ENCODE measurements at places on chromosomes 12 and 14.

- no peak for DNase-seq
Measured at GRCh38 chr14:94747739-94748138, 22.2 kb downstream of the GSC start.

DNA sequence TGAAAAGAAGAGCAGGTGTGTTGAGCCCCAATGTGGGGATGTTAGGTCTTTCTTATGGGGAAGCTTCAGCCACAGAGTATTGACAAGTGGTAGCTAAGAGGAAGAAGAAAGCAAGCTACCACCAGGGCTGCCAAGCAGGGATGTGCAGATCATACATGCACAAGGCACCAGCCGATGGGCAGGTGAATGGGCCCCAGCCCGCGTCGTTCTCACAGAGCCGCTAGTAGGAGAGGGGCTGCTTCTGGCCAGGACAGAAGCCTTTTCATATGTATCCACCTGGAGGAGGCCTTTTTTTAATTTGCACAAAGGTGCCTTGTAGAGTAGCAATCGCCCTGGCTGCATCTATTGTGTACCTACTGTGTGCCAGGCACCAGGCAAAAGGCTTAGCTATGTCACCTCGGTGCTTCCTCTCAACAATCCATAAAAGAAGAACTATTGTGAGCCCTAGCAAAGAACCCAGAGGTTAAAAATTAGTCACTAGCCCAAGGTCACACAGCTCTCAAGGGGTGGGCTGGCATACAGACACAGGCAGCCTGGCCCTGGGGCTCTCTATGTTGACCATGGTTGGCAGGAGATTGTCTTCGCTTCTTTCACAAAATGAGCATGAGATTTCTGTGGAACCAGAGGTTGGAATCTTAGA is 8.2 kb downstream of the NUAK1 start:
- no peak for DNase-seq

DNA sequence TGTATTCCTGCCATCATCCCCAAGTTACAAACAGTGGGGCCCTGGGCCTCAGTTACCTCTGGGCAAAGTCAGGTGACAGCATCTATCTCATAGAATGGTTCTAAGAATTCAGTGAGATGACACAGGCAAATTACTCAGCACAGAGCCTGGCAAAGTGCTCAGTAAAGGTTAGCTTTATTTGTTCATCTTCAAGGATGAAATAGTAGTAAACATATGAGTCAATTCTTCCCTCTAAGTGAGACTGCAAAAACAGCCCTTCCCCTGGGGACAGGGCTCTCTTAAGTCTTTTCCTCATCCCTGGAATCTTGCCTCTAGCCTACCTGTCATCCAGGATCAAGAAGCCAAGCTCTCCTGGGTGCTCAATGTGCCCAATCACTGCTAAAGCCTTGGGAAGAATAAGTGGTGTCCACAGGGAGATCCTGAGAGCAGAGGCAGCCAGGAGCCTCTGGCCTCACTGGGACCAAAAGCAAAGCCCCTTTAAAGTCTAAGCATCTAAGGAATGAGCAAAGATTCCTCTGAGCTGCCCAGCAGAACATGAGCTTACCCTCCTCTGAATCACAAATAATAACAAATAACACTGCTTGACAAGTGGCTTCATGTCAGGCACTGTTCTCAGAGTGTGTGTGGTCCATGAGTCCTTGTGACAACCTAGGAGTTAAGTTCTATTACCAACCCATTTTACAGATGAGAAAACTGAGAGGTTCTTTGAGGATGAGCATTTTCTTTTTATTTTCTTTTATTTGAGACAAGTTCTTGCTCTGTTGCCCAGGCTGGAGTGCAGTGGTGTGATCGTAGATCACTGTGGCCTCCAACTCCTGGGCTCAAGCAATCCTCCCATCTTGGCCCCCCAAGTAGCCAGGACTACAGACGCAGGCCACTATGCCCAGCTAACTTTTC is 12.1 kb downstream of the NUAK1 start:
- DNase-seq = no peak

DNA sequence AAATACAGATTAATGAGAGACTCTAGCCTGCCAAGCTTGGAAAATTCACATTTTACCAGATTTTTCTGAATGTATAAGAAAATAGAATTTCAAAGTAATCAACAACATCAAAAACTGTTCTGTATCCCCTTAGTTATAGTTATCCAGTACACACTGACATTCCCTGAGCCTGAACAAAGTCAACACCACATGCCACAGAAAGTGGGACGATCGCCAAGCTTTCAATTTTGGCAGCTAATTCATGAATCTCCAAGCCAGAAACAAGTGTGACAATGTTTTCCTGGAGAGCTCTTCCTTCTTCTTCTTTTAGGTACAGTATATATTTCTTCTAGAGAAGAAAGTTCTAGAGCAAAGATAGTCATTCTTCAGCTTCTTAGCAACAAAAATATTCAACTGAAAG is 290.2 kb downstream of the PRKD1 start:
- no peak for DNase-seq

DNA sequence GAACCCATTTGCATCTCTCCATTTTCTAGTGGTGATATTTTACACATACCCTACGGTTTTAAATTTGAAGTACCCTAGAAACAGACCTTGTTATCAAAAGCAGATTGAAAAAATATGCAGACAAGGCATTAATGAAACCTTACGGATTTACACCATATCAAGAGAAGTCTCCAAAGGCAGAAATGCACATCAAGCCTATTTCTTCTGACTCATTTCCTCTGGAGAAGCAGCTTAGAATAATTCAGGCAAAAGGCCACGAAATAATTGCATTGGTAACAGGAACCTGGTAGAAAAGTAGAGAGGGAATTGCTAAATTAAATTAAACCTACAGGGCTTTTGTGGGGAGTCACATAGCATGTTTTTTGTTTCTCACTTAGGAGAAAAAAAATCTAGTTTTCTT is 34.7 kb downstream of the KICS2 start:
- no peak for DNase-seq

DNA sequence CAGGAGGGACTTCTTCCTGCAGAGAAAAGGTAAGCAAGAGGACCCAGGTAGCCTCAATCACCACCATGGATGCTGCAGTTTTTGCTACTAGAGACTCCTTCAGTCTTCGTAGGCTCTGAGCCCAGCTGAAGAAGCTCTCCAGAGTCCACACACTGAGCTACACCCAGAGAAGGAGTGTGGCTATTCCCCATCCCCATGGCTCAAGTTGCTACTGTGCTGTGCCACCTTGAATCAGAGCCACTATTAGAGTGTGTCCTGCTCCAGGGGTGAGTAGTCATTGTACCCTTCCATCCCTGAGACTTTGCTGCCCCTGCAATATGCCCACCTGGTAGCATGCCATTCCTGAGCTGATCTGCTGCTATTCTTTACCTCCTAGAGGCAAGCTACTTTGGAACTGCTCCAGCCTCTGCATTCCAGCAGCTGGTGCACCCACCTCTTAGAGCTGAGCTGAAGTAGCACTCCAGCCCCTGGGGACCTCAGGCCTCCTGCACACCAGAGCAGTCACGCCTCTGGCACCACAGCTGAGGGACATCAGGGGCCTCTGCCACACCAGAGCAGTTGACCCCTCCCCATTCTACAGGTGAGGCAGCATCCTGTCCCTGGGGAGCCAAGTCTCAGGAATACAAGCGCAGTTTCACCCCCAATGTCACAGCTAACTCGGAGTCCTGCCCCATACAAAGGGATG is 213.0 kb downstream of the TRHDE start:
- no peak for DNase-seq

- peak; percentile 30 for DNase-seq
Measured at GRCh38 chr12:71746974-71747611, 7.6 kb upstream of the RAB21 start.
